ENCODE measurements at places on chromosomes 13 and 19.

DNA sequence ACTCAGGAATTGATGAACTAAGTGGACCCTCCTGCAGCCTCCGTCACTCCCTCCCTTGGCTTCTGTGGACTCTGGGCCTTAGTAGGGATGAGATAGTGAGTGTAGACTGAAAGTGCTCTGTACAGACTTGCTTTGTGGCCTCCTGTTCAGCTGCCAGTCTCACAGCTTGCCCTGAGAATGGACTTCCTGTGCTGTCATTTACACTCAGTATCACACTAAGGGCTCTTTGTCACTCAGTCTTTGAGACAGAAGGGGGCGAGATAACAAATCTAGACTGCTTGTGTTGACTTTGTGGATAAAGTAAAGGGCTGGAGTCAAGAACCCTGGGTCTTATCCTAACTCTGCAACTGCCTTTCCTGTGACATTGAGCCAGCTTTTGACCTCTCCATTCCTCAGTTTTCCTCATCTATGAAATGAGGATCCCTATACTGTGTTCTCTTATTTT lies 21.0 kb upstream of the SPRY2 start:
- DNase-seq, result peak; percentile 39

DNA sequence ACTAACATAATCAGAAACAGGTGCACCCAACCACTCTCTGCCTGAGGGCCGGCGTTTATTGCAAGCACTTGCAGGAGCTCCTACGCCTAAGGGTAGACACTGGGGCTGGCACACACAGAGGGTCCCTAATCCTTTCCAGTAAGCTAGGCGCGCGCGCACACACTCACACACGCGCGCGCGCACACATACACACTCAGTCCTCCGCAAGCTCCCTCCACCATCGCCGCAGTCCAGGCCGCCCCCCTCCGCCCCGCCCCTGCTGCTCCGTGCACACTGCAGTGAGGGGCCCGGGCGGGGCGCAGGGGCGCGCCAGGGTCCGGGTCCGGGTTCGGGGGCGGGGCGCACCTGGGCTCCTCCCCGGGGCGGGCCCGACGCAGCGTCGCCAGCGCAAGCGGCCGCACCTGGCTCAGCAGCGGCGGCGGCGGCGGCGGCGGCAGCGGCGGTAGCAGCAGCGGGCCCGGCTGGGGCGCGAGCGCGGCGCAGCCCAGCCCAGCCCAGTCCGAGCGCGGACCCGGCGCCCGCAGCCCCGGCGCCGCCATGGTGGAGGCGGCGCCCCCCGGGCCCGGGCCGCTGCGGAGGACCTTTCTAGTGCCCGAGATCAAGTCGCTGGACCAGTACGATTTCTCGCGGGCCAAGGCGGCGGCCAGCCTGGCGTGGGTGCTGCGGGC lies at the start of gene CAMSAP3:
TSS of gene CAMSAP3 (plus strand) at position 398 of the 668 bp plus-strand sequence. CDS start at position 538, 140 bp downstream.
- peak; percentile 9 for DNase-seq

DNA sequence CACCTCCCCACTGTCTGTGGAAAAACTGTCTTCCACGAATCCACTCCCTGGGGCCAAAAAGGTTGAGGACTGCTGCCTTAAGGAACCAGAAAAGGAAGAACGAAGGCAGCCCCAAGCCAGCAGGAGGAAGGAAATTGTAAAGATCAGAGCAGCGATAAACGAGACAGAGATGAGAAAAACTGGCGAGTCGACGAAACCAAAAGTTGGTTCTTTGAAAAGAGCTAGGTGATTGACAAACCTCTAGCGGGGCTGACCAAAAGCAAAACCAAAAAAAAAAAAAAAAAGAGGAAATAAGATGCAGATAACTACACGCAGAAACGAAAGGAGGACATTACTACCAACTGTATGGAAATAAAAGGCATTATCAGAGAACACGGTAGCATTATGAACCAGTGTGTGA lies 76.9 kb downstream of the GADD45B start:
- DNase-seq, result peak; percentile 61

GRCh38 chr13:68697551-68697950 lies 1410.1 kb upstream of the ATXN8OS start:
- no peak for DNase-seq

- DNase-seq, result peak; percentile 11
These were observed 1.1 kb downstream of the ZBTB45 start for GRCh38 chr19:58518256-58519086.

- DNase-seq, result peak; percentile 52
These were observed 6.2 kb downstream of the SPRY2 start for GRCh38 chr13:80334597-80335260.

GRCh38 chr13:28657784-28658538 lies 969 bp upstream of the POMP start:
- peak; percentile 54 for DNase-seq

DNA sequence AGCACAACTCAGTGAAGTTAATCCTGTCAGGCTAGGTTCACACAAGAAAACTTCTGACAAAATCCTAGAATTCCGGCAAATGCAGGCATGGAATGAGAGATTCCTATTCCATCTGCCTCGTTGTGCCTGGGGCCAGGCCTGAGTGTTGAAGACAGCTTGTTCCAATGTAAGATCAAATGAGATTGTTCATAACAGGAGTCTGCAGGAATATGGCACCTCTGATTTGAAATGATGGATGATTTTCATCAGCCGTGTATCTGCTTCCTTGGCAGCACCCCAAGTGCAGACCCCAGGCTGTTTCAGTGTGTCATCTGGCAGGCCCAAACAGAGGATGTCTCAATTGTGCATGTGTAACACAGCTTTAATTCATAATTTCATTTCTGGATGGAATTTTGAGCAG lies 35.3 kb upstream of the SACS start:
- peak; percentile 62 for DNase-seq

DNA sequence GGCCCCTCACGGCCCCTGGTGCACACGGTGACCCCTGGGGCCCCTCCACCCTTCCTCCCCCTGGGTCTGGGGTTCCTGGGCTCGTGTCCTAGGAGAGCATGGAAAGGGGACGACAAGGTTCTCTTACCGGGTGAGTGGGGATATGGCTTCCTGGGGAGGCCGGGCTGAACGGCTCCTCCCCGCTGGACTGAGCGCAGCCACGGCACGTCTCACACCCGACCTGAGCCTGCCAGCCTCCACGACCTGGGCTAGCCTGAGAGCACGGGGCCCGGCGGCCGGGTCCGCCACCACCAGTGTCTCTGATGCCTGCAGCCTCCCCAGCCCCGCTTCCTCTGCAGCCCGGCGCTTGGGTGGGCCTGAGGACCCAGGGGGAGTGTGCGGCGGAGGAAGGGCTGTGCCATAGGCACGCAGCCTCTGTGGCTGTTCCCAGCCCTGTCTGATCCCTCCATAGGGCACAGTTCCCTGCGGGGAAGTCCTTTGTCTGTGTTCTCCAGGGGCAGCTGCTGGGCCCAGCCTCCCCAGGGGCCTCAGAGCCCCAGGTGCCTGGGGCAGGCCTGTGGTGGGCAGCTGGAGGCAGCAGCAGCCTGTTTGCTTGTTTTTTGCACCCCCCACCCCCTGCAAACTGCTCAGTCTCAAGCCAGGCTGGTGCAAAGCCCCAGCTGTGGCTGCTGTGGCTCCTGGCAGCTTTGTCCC lies 15.0 kb downstream of the PLIN4 start:
- no peak for DNase-seq

DNA sequence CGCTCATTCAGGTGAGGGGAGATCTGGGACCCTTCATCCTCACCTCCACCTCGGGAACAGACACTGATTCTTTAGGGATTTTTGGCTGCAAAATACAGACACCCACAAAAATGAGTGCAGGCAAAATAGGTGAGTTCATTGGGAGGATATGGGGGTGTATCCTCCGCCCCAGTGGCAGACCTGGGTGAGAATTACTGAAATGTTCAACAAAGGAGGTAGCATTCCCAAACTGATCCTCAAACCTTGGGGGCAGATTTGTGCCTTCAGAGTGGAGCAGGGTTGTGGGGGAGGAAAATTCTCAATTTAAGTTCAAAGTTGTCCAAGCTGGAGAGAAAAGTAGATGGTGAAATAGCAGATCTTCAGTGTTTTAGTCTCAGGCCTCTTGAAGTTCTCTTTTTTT lies 31.3 kb upstream of the SIN3B start:
- DNase-seq, result no peak

GRCh38 chr19:55376241-55376933 lies at the start of gene TMEM190:
Gene TMEM190, plus strand, starts transcription at chr19:55376826. Its CDS starts 28 bp downstream, at chr19:55376854.
- DNase-seq, result no peak

DNA sequence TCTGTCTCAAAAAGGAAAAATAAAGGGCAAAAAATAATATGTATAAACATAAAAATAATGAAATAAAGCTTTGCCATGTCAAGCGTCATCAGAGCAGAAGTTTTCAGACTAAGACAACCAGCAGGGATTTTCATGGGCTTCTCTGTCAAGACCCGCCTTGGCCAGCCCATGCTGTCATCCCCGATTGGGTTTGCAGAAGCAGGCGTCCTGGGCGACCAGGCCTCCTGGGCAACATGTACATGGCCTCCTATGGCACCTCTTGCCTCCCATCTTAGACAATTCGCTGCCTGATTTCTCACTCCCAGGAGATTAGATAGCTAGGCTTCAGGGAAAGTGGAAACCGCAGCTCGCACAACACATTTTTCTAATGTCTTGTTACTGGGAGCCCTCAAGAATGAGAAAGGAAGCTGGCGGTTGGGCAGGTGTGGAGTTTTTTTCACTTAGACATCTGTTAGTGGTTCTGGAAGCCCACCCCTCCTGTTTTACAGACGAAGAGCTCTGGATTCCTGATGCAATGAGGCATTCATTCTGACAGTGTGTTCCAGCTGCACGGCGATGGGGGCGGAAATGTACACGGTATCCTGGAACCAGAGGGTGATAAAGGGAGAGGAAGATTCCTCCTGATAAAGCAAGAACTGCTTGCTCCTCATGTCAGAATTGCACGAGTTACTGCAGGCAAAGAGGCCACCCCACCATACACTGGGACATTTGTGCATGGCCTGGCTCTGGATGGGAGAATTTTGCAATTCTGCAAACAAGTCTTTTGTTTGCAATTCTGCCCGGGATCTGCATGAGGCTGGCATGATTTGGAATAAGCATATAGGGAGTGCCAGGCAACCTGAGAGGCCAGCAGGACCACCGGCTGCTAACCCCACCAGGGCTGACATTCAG lies 47.4 kb upstream of the KATNAL1 start:
- no peak for DNase-seq

- DNase-seq, result peak; percentile 74
These were observed 516.2 kb downstream of the MYO16 start for GRCh38 chr13:109145631-109146030.

DNA sequence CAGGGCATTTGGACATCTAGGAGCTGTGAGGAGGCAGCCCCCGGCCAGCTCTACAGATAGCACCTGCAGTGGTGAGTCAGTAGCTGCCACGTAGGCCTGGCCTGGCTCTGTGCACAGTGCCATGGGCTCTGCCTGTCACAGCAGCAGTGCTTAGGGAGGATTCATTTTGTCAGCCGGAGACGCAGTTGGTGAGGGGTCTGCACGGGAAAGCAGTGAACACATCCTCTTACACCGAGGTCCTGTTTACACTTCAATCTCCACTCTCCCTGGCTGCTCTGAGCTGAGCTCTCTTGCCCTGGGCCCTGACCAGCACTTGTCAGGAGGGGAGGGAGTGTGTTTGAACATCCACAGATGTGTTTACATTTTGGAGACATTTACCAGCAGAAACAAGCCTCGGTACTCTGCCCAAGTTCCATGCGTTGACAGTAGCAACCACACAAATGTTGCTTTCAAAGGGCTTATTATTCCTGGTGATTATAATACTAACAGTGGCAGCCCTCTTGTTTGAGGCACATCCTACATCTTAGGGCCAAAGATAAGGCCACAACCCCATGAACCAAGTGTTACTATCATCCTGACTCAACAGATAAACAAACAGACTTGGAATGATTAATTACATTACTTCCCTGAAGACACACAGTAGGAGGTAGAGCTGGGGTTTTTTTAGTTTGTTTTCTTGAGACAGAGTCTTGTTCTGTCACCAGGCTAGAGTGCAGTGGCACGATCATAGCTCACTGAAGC lies 148.9 kb downstream of the USP12 start:
- peak; percentile 87 for DNase-seq

DNA sequence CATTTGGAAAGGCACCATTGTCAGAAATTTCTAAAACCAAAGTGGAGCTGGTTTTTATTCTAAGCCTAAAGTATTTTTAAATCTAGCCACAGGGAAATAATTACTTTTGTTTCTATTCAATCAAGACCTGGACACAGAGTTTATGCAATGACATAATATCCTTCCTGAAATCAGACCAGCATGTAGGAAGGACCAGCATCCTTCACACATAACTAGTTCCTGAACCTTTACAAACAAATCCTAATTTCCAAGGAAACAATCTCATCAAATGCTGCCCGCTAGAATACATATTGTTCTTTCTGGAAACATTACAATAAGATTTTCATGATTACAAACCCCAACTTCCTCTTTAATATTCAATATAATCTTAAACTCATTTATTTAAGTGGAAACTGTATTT lies 1.5 kb downstream of the STARD13 start:
- DNase-seq, result peak; percentile 57

DNA sequence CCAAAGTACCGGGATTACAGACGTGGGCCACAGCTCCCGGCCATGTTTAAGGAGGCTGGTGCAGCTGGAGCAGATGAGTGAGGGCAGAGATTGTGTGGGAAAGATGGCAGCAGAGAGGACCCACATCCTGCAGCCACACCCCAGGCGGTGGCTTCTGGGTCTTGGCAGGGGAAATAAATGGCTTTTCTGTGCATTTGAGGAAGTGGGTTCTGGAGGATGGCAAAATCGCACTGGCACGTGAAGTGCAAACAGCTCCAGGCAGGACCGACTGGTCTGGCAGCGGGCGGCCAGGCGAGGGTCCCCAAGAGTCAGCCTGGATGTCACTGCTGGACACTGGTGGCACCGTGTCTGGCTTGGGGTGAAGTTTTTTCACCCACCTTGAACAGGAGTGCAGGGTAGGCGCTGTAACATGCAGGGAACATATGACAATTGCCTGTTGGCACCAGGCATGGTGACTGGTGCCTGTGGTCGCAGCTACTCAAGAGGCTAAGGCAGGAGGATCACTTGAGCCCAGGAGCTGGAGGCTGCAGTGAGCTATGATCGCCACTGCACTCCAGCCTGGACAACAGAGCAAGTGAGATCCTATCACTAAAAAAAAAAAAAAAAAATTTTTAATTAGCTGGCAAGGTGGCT lies 8.4 kb downstream of the B3GNT3 start:
- DNase-seq, result no peak

DNA sequence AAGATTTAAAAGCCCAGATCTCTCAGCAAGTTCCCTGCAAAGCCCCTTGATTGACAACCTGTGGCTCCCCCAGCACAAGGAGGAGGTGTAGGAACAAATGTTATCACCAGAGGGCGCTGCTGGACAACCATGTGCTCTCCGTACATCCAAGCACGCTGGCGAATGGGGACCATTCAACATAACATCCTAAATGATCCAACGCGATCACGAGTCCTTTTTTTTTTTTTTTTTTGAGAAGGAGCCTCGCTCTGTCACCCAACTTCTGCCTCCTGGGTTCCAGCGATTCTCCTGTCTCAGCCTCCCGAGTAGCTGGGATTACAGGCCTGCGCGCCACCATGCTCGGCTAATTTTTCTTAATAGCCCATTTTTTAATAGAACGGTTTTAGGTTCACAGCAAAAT lies 52.0 kb downstream of the NWD1 start:
- DNase-seq, result peak; percentile 78

DNA sequence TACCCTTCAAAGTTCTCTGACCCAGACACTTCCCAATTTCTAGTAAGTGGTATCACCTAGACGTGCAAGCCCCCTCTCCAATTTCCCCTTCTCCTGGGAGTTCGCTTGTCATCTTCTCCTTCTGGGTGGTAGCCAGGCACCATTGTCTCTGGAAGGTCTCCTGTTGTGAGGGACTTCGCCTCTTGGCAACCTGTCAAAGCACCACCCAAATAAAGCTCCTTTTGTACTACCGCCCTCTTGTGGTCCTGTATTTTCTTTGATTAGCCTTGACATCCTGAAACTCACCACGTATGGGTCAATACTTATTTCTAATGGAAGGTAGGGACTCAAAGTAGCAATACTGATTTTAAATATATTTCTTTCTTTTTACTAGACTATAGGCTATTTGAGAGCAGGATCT lies 8.2 kb downstream of the GPC5 start:
- DNase-seq, result peak; percentile 48
